ENCODE measurements at places on chromosomes 1 and 21.

GRCh38 chr1:115006191-115006590 is 23.4 kb upstream of the TSHB start:
- DNase-seq: no peak

- no peak for DNase-seq
These were observed 23.6 kb upstream of the SLC19A2 start for GRCh38 chr1:169509354-169509753.

DNA sequence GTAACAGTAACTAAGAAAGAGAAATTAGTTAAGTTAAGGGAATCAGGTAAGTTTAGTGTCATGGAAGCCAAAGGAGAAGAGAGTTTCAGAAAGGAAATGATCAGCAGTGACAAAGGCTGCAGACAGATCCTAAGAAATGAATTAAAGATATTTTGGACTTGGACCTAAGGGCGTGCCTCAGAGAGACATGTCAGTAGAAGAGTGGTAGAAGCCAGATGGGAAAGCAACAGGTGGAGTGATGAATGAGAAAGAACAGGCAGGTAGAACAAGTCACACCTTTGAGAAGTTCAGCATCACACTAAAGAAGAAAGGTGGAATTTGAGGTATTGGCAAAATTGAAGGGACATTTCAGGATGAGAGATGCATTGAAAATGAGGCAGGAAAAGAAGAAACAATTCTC is 1.4 kb upstream of the C4BPA start:
- DNase-seq: no peak

DNA sequence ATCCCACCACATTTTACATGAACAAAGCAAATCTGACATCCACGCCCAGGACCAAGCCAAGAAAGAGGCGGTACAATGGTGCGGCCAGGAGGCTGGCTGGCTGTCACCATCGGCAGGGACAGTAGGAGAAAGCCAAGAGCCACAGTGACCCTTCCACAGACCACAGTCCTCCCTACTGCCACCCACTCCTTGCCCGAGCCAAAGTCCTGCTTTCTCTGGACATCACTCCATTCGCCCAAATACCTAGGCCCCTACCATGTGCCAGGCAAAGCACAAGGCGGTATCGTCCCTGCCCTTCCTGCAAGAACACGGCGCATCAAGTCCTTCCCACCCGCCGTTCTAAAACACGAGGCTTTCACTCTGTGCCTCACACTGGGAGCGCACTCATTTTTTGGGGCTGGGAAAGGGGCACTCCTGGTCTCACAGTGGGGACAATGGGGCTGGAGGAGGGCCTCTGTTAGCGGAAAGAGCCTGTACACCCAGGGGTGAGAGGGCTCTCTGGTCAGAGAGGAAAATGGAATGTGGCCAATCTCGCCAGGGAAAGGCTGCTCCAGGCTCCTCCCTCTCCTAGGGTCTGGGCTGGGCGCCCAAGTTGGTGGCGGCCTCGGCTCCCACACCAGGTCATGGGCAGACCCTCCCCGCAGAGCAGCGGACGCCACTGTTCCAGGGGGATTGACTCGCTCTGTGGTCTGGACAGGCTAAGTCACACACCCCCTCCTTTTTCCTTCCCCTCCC is 26.5 kb downstream of the SSBP3 start:
- no peak for DNase-seq

- DNase-seq: no peak
These were observed 31.0 kb upstream of the IL19 start for GRCh38 chr1:206739411-206740076.

DNA sequence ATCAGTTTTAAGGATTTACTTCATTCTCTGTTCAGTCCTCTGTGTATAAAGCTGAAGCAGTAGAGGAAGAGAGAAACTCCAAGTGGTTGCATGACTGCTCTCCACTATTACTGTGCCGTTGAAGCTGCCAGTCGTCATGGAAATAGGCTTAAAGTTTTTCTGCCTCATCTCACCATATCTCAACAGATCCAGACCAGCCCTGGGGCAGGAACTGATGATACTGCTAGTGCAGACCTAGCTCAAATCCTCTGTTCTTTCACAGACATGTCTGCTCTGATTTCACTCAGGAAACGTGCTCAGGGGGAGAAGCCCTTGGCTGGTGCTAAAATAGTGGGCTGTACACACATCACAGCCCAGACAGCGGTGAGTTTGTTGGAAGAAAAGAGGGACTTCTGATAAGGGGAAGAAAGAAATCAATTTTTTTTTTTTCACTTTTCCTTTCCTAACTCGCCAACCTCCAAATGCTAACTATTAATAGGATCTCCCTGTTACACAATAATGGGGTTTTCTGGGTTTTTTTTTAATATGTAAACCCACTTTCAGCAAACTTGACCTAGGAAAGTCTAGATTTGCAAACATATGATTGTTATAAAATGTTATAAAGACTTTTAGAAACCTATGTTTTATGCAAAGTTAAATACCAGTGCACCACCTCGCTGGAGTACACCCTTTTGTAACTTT is 22.2 kb upstream of the STRIP1 start:
- DNase-seq: no peak

- no peak for DNase-seq
These were observed 74.7 kb upstream of the PALMD start for GRCh38 chr1:99571092-99571734.

DNA sequence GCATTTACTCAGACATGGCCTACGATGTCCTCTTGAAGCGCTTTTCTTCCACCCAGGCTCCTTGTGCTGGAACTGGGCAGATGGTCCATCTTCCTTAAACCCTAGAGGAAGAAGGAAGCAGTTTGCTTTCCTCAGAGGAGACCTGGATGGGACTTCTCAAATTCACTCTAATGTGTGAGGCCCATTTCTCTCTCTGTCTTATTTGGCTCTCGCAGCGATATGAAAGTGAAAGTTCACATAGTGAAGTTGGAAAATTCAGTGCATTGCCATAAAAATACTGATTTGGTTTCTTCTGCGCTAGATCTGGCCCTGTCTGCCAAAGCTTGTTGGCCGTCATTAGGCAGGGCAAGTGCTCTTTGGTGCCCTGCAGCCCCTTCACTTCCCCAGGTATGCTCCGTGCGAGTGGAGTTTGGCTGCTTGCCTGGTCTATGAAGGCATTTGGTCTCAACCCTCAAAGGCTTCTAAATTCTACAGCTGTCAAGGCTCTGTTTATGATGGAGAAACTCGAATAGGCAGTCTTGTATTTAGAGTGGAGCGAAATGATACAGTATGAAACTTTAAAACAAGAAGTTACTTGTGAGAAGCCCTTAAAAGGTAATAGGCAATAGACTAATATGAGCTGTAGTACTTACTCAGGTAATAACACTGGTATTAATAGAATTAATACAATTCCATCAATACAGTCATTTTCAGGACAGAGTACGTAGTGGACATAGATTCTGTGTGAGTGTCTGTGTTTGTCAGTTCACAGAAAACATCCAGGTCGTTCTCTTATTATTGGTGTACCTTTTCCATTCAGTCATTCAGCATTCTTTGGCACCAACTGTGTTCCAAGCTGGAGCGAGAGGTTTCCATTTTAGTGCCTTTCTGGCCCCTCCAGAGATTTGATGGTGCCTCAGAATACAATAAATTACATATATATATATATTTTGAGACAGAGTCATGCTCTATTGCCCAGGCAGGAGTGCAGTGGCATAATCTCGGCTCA is 20.5 kb downstream of the SZRD1 start:
- no peak for DNase-seq

- no peak for DNase-seq
These were observed 214.8 kb downstream of the RERE start for GRCh38 chr1:8602471-8603219.

DNA sequence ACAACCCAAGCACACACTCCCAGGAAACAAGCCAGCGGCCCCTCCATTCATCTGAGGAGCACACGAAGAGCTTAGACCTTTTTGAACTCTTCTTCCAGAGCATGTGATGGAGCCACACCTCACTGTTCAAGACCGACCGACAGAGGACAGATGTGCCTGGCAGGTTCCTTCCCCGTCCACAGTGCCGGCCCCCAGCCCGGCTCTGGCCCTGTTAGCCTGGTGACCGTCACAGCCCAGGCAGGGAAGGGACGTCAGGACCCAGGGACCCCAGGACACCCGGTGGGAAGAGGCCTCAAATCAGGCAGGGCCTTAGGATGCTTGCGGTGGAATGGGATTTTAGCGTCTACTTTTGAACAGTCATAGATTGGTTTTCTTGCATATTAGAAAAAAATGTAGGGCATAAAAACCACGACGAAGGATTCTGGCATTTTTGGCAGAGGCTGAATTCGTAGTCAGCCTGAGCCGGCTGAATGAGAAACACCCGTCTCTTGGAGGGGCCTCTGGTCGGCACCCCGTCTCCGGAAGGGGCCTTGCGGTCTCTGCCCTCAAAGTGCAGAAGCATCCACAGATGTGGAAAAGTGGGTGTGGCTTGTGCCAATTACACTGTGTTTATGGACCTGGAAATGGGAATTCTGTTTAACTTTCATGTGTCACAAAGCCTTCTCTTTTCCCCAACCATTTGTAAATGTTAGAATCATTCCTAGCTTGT is 79.3 kb downstream of the SIK1 start:
- DNase-seq: no peak

- no peak for DNase-seq
These were observed 25.4 kb upstream of the SRP9 start for GRCh38 chr1:225752245-225752644.

GRCh38 chr1:114295321-114295720 is 141.7 kb upstream of the SYT6 start:
- DNase-seq: no peak

- no peak for DNase-seq
These were observed 26.5 kb upstream of the RPL11 start for GRCh38 chr1:23664837-23665795.

DNA sequence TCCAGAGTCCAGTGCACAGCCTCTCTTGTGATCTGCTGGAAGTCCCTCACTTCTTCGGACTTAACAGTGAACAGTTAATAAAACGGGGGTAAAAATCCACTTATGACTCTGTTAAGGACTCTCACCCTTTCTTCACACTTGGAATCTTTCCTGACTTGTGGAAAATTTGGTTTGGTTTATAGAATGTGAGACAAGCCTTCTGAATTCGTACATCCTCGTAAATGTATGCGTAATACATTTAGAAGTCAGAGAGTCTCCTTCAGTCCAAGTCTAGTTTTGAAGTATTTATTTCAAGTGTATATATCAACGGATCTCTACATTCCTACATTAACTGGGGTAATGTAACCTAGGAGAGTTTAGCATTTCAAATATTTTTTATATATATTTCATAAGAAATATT is 270.4 kb downstream of the KCNJ6 start:
- DNase-seq: no peak

DNA sequence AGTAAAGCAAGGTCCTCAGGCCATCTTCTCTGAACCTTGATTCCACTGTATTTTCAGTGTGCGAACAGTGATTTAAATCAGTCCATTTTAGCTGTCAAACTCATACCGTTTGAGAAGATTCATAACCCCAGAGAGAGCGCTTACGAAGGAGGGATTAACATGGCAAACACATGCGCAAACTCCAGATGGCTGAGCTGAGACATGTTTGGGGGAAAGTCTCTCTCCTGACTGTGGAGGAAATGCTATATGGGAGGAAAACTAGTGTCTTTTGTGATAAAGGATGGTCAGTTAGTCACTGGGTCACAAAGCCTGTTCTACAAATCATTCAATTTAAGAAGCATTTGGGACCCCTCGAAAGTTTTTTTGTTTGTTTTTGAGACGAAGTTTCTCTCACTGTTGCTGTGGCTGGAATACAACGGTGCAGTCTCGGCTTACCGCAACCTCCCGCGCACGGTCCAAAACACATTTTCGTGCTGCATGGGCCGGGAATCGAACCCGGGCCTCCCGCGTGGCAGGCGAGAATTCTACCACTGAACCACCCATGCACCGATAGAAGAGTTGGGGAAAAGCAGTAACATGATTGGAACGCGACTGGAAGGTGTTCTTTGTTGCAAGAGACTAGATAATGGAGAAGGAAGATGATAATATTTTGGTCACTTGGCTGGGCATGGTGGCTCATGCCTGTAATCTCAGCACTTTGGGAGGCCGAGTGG is 58.4 kb upstream of the CXADR start:
- no peak for DNase-seq

DNA sequence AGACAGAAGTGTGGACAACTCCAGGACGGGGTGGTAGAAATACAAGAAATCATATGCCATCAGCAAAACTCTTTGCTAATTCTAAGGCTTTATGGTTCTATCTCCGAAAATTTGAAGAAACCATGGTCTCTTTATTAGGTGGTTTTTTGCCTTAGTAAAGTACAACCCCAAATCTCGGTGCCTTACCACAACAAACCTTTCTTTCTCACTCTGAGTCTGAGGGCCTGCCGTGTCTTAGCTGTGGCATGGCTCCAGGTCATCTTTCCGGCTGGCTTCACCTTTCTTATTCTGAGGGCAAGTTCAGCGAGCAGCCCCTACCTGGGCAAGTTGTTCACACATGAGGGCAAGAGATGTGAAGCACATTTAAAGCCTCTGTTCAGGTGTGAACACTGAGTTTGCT is 280.6 kb downstream of the TTLL7 start:
- DNase-seq: no peak

GRCh38 chr1:240956020-240956419 is 344.1 kb upstream of the GREM2 start:
- DNase-seq: no peak

GRCh38 chr1:219085082-219085481 is 88.6 kb upstream of the LYPLAL1 start:
- DNase-seq: no peak

DNA sequence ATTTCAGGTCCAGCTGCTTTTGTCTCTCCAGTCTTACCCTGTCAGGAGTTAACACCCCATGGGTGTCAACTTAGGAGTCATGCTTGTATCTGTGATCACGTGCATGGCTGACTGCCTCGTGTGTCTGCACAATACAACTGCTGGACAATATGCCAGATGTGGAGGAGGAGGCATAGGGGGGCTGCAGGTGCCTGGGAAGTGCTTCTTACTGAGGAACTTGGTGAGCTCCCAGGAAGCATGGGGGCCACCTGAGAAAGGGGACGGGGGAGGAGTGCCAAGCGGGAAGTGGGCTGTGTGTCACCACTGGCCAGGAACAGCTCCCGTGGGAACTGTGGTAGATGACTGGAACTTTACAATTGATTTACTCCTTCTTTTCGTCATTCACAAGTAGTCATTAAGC is 9.5 kb downstream of the RHEX start:
- DNase-seq: no peak

DNA sequence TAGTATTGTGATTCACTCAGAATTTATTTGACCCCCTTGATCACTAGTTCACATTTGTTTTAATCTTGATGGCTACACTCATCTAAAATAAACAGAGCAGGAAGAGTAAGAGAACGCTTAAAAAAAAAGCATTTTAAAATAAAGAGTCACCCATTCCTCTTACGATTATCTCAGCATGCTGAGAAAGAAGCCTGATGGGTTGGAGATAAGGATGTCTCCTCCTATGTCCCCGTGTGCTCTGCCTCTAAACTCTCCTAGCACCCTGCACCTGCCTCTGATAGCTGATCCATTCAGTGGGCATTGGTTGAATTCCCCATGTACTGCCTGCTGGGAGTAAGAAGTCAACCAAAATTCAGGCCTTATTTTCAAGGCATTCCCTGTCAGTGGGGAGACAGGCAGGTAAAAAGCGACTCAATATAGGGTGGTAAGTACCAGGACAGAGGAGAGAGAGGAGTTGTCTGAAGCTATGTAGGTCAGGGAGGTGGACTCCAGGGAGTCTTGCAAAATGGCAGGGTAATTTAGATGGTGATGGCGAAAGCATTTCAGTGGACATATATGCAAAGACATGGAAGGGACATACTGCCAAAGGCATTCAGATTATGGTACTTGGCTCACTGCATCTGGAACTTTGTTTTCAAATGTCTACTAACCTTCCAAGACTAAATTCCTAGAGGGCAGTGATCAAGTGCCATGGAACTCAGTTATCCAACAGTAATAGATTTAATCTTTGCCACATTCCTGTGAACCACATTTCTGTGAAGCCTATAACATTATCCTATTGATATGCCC is 18.4 kb downstream of the ELAVL4 start:
- no peak for DNase-seq

GRCh38 chr1:51898090-51898734 is 19.7 kb upstream of the NRDC start:
- DNase-seq: no peak
